Stimulated activated CD8-positive, alpha-beta memory T cell treated with anti-CD3 and anti-CD28 coated beads, Interleukin-15, amount 100 ng/mL, for 4 hours (primary cell): ENCODE measurements at places on chromosomes 1 and 21.

DNA sequence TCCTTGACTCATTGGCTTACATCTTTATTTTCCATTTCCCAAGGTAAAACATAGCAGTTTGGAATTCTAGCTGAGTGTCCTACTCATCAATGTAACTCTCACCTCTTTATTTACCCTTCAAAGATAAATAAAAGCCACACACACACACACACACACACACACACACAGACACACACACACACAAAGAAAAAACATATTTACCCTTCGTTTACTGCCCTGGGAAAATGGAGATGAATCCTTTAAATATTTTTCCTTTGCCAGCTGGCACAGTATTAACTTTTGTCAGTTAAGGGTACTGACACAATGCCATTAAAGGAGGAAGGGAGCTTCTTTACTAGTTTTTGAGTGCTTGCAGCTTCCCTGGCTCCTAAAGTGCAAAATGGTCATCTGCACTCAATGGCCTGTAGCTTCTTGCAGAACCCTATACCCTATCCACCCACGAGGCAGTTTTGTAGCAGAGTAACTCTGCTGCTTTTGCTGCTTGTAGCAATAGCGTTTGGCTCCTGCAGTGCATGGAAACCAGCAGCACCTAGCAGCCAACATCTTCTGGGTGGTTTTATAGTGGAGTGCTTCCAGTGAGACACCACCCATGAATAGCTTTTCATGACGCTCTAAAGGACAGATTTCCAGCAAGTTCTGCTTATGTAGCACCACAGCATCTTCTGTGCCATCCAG lies 103.7 kb downstream of the HS2ST1 start:
- no peak for DNase-seq

DNA sequence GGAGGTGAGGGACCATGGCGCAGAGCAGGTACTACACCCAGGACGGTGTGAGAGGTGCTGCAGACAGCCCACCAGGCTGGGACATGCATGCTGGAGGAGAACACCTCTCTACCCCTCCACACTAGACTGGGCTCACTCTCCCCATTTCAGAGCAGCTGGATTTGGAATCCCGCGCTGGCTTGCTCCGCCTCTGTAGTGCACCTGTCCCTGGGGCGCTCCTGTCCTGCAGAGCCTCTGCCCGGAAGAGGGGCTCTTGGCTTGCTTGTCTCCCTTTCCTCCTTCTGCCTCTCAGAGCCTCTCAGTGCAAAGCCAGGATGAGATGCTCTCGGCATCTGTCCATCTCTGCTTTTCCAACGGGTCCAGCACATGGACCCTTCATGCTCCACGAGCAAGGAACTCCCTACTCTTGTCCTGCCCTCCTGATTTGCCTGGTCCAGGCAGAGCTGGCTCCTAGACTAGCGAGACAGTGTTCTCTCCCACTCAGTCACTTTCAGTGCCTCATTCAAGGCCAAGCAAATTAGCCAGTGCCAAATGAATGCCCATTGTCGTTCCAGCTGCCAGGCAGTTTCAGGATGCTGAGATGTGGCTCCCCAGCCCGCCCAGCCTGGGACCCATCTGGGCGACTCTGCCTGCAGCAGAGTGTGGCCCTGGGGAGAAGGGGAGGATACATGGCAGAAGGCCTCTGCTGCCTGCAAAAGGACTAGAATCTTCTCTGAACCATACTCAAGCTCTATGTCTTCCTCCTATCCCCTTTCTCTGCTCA lies 33.7 kb downstream of the CDCA8 start:
- no peak for DNase-seq

DNA sequence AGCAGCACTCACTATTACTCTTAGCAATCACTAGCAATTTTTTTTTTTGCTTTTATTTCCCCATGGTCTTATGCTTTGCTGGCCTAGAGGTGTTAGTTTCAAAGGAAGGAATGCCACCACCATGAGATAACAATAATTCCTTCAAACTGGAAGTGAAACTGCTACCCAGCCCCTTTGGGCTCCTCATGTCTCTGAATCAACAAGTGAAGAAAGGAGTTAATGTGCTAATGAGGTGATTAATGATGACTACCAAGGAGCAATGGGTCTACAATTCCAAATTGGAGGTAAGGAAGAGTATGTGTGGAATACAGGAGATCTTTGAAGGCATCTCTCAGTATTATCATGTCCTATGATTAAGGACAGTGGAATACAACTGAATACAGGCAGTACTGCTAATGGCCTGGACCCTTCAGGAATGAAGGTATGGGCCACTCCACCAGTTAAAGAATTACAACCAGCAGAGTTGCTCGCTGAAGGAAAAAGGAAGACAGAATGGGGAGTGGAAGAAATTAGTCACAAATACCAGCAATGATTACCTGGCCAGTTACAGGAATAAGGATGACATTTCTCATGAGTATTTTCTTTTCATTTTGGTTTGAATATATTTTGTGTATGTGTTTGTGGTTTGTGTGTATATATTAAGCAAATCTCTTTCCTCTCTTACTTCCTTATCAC lies 652.9 kb downstream of the ADGRL2 start:
- no peak for DNase-seq

DNA sequence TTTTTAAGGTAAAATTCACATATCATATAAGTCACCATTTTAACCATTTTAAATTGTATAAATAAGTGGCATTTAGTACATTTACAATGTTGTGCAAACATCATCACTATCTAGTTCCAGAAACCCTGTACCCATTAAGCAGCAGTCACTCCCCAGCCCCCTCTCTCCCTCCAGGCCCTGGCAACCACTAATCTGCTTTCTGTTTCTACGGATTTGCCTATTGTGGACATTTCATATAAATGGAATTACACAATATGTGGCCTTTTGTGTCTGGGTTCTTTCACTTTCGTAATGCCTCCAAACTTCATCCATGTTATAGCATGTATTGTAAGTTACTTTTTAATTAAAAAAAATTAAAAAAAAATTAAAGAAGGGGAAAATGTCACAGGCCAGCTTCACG lies 58.0 kb upstream of the RAB3GAP2 start:
- no peak for DNase-seq

- no peak for DNase-seq
Observed at GRCh38 chr21:41820384-41821080, 53.7 kb upstream of the RIPK4 start.

GRCh38 chr1:202046227-202046626 lies 35.8 kb downstream of the ELF3 start:
- DNase-seq = no peak
